Right forelimb (tissue), 1 donor: ENCODE measurements at places on chromosomes 7 and 10.

- DNase-seq = no peak
Observed at GRCh38 chr7:45230083-45230482, 72.5 kb downstream of the RAMP3 start.

DNA sequence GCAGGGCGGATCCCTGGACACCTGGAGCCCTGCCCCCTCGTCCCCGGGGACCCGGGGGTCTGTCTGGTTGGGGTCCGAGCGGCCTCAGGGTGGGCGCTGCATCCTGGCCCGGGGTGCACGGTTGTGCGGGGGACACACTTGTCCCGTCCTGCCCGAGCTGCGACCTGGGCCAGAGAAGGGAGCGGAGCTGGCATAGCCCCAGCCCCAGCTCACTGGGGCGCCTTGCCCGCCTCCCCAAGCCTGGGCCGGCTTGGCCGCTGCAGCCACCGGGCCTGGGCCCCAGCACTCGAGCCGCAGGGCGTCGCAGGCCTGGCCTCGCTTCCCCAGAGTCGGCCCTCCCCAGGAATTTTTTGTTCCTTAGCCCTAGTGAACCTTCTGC is 54.5 kb downstream of the GLRX3 start:
- no peak for DNase-seq

DNA sequence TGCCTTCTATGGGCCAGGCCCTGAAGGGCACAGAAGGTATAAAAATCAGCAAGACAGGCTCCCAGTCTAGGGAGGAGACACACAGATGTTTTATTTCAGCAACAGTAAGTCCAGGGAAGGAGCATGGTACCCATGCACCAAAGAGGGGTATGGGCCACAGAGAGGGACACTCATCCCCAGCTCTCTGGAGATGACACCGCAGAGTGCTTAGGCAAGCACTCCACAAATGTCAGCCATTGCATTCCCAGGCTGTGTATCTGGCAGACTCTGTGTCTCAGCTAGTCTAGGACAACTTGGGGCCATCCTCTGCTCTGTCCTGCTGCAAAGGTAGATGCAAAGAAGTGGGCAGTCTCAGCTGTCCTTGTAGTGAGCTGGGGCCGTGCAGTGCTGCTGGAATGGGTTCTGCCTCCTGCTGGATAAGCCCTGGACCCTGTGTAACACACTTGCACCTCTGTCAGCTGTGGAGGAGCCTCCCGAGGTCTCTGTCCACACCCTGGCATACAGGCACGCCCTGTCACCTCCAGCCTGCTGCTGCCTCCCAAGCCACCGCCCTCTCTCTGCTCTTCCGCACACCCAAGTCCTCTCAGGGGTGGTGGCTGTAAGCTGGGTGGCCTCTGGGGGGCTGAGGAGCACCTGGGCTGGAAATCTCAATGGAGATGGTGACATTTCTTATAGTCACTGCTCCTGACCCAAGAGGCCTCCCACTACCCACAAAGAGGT is 57.6 kb downstream of the VOPP1 start:
- DNase-seq = no peak

DNA sequence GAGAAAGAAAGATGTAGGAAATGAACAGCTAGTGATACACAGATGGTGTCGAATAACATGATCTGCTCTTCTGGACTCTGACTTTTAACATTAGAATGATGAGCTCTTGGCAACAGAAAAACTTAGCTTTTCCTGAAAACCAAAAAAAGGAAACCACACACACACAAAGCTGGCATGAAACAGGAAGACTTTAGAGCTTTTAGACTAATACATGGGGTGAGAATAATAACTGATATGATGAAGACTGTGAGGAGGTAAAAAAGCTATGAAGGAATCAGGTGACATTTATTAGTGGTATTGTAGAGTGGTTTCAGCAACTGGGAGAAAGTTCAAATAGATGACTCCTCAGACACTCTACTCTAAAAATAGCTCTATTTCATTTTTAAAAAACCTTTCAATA is 491.9 kb downstream of the PARD3 start:
- DNase-seq = no peak

GRCh38 chr10:78744056-78744455 is 324.7 kb upstream of the ZMIZ1 start:
- DNase-seq = no peak

DNA sequence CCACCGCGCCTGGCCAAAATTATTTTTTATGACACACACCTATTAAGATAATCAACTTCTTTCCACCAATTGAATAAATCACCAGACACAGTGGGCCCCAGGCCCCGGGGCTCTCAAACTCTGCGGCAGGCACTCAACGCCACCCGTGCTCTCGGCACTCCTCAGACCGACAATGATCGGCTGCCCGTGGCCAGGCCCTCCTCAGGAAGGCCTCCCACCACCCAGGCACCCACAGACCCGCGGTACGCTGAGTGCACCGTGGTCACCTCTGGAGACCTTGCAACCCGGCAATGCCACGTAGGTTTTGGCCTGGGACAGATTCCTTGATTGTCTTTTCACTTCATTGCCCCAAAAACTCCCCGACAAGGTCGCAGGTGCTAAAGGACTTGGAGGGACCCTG is 6.9 kb downstream of the RADIL start:
- no peak for DNase-seq

- DNase-seq = no peak
Observed at GRCh38 chr7:37826825-37827224, 21.6 kb upstream of the NME8 start.
